SK-N-SH (cell line): ENCODE measurements at places on chromosomes 16 and 17.
A peak's percentile ranks its signal among the peaks of the same experiment; 100 is the strongest.

- peak; percentile 33 for DNase-seq
These were observed 9.5 kb upstream of the UNK start for GRCh38 chr17:75774991-75775668.

DNA sequence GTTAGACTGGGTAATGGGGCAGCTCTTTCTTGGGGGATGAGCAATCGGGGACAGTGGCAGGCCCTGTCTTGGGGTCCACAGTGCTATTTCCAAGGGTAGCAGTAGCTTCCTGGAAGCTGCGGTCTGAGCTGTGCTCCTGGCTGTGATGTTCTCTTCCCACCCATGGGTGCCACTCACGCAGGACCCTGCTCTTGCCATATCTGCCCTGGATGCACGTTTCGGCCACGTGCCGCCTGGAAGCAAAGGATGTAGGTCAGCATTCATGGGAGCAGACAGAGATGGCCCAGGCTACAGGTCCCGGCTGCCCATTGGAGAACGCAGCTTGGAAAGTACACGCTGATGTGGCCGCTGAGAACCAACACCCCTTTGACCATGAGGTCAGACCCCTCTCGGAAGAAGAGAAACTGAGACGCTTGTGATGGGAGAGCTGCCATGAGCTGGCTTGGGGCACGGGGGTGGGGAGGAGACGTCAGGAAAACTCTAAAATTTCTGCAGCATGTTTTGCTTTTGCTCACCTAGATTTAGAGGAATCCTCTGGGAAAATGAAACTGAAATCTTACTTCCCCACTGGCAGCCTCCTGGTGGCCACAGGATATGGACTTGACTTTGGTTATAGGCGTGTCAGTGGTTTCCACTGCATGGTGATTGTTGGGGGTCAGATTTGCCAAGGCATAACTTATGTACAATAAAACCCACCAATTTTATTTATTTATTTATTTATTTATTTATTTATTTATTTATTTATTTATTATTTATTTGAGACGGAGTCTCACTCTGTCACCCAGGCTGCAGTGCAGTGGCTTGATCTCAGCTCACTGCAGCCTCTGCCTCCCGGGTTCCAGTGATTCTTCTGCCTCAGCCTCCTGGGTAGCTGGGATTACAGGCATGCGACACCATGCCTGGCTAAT is 36.2 kb upstream of the IRF8 start:
- no peak for DNase-seq

DNA sequence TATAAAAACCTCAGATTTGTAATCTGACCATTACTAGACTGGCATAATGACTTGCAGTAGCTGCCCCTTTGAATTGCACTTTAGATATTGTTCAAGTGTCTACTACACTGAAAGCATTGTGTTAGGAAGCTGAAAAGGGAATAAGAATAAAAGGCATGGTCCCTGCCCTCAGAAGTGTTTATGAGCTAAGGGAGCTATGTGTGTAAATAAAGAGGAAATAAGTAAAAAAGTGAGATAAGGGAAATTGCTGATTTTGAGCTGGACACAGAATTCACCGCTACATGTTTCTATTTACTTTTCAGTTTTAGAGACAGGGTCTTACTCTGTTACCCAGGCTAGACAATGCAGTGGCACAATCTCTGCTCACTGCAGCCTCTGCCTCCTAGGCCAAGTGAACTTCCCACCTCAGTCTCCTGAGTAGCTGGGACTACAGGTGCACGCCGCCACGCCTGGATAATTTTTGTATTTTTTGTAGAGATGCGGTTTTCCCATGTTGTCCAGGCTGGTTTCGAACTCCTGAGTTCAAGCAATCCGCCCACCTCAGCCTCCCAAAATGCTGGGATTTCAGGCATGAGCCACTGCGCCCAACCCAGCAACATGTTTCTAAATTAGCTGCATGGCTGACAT is 57.0 kb downstream of the GRB2 start:
- DNase-seq = no peak

DNA sequence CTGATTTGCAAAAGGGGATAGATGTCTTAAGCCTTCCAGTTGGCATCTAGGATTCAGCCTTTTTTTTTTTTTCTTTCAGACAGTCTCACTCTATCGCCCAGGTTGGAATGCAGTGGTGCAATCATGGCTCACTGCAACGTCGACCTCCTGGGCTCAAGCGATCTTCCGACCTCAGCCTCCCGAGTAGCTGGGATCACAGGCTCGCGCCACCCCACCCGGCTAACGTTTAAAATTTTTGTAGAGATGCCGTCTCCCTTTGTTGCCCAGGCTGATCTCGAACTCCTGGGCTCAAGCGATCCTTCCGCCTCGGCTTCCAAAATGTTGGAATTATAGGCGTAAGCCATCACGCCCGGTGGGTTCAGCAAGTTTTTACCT is 571 bp upstream of the CCP110 start:
- DNase-seq = no peak

DNA sequence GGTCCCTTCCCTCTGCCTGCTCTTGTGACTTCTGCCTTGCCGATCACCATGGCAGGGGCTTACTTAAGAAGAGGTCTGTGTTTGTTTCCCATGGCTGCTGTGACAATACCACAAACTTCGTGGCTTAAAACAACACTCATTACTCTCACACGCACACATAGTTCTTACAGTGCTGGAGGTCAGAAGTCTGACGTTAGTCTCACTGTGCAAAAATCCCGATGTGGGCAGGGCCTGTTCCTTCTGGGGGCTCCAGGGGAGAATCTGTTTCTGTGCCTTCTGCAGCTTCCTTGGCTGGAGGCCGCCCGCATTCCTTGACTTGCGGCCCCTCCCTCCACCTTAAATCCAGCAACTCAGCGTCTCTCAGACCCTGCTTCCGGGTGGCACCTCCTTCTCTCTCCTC is 249.2 kb upstream of the GSE1 start:
- DNase-seq = no peak

- no peak for DNase-seq
These were observed 235.1 kb downstream of the PRKCA start for GRCh38 chr17:66537502-66537901.

DNA sequence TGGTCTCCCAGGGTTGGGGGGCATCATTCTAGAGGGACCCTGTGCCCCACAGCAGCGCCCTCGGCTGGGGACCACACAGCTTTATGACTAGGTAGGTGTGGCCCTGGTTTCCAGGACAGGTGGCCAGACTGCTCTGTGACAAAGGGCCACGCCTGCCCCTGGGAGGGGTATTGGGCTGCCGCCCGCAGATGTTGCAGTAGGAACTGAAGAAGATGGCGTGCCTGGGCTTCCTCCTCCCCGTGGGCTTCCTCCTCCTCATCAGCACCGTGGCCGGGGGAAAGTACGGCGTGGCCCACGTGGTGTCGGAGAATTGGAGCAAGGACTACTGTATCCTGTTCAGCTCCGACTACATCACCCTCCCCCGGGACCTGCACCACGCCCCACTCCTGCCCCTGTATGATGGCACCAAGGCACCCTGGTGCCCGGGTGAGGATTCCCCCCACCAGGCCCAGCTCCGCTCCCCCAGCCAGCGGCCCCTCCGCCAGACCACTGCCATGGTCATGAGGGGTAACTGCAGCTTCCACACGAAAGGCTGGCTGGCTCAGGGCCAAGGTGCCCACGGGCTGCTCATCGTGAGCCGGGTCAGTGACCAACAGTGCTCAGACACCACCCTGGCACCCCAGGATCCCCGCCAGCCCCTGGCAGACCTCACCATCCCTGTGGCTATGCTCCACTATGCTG is at the start of gene SPPL2C:
Gene SPPL2C, plus strand, starts transcription at position 187 of the 681 bp plus-strand sequence. Its CDS starts 26 bp downstream, at position 213.
- DNase-seq = peak; percentile 43

GRCh38 chr17:49216953-49217650 is 6.6 kb downstream of the ABI3 start:
- peak; percentile 40 for DNase-seq

- no peak for DNase-seq
These were observed 18.1 kb downstream of the EPN2 start for GRCh38 chr17:19255279-19255678.

DNA sequence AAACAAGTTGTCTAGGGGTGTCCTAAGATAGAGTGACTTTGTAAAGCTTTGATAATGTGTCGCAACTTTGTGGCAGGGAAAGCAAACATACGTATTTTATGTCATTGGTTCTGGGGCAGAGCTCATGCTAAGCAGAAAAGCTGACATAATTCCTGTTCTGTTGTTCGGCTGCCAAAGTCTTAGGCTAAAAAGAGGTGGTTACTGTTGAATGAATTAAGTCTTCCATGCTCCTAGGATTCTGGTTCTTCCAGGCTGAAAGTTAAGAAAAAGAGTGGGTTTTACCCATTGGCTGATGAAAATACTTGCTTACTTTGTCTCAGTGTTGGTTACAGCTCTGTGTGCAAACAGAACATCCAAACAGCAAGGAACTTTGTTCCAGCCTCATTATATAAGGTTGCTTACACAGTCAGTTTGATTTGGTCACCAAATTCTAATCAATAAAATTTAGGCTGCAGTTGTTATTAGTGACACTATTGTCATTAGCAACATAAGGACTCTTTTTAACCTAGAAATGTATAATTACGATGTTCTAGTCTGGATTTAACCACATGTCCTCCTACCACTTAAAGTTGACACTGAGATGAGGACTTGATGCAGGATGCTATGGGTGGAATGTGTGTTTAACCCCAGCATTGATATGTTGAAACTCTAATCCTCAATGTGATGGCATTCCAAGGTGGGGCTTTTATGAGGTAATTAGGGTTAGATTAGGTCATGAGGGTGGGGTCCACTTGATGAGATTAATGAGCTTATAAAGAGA is 114.0 kb upstream of the GOT2 start:
- no peak for DNase-seq

GRCh38 chr17:1787301-1787902 is 25.5 kb downstream of the SERPINF1 start:
- peak; percentile 52 for DNase-seq

GRCh38 chr17:27950995-27951394 is 57.8 kb upstream of the LYRM9 start:
- DNase-seq = no peak

DNA sequence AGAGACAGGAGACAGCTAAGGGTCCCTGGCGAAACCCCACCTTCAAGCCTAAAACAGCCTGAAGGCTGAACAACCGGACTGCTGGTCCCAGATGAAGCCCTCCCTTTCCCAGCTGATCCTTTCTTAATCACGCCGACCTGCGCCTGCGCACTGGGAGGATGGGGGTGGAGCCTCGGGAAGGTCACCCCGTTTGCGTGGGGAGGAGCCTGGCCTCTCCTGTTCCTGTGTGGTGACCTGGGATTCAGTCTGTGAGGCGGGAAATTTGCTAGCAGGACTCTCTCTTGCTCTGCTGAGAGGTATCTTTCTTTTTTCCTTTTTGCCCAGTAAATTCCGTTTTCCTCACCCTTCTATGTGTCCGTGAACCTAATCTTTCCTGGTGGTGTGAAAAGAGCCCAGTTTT is 9.6 kb downstream of the FAM20A start:
- no peak for DNase-seq

DNA sequence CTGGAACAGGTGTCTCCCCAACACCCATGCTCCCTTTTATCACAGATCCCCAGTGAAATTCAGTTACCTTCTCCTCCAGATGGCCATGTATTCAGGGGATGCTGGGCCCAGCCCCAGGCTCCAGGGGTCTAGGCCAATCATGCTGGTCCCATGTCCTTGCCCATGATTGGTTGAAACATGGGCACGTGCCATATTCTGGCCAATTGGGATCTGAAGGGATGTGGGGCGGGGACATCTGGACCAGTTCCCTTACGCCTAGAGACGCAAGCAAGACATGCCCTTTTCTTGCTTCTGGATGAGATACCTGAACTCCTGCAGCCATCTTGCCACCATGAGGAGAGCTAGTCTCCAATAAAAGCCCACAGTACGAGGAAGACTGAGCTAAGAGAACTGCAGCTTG is 31.0 kb upstream of the ST6GALNAC1 start:
- DNase-seq = peak; percentile 44

DNA sequence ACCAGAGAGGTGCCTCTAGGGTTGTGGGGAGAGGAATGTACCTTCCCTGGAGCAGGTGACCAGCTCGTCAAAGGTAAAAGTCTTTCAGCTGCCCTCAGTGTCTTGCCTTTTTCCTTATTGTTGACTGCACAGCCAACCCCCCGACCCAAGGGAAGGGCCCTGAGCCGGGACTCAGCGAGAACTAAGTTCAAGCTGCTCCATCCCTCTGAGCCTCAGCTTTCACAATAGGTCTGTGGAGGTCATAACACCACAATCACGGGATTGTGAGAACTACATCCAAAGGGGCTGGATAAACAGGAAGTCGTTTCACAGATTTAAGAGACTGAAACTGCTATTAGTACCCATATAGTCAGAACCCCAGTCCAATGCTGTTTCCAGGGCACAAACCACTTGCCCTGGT is 2.6 kb upstream of the KRT36 start:
- DNase-seq = no peak

DNA sequence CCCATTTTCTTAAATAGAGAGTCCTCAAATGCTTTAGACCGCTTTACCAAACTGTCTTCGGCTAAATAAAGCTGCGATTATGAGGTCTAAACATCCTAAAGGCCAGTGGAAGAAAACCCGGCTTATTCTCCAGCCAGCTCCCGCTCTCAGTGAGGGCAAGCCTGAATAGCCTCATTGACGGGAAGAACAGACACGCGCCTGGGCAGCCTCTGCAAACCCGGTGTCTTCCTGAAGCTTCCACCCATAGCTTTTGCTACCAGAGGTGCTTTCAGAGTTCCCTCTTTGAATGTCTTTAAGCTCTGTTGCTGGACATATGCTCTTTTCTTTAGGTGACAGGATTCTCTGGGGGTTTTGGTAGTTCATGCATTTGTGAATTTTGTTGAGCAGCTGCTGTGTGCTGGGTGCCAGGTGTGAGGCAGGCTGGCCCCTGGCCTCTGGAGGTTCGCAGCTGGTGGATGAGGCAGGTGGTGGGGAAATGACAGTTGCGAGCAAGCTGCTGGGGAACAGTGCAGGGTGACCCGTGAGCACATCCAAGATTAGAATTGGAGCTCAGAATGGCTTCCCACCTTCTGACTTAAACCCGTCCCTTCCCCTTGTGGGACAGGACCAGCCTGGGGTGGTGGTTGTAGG is 44.7 kb downstream of the CRISPLD2 start:
- DNase-seq = no peak

- DNase-seq = no peak
These were observed 329.8 kb downstream of the PMP22 start for GRCh38 chr17:14935139-14935841.

DNA sequence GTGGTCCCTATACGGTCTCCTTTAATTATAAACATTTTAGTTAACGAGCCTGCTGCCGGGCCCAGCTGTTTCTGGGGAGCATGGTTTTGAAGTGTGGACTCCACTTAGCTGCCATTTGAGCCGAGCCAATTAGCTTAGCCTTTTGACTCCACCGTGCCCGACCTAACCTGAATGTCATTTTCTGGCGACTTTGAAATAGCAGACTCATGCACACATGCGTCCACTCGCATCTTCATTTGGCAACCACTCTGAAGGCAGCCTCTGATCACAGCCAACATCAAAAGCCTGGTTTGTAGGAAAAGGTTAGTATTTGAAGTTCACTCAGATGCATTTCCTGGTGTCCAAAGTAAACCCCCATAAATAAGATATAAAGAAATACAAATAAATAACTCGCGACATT is 16.8 kb downstream of the AXIN2 start:
- DNase-seq = no peak

GRCh38 chr17:35132099-35132498 is 10.0 kb downstream of the NLE1 start:
- DNase-seq = no peak

- DNase-seq = no peak
These were observed 32.8 kb downstream of the RNF157 start for GRCh38 chr17:76207275-76208059.

GRCh38 chr17:58686980-58687379 is 4.9 kb downstream of the TEX14 start:
- DNase-seq = no peak
